ENCODE measurements at places on chromosomes 1 and 21. TPM values are rescaled to one million over a fixed set of nuclear protein-coding genes. Genes with fewer than 3 reads are reported as not detected.

DNA sequence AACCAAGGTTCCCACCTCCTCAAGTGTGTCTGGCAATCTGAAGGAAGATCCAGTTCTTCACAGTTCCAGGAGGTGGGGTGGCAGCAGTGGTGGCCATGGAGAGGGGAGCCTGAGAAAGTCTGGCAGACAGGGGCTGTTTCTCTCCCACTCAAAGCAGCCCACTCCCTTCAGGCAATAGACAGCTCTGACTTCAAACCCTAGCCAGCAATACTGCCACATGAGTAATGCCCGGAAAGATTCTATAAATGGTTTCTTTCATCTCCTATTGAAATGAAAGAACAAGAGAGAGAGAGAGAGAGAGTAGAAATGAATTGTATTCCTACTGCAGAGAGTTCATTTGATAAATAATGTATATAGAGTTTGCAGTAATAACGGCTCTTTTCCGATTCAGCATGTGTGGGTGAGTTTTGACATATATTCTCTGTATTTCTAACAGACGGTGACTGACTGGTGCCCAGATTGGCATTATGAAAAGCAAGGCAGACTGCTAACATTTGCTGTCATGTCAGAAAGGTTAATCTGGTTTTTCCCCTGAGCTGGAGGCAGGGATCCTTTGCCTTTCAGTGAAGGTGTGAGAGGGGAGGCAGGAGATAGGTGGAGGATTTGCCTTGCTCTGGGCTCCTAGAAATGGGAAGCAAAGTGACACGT is 267.1 kb upstream of the KIAA0040 start:
- no peak for DNase-seq

GRCh38 chr1:14403961-14404645 is 194.4 kb upstream of the KAZN start:
- no peak for DNase-seq

CEP170 gene
- 37.5 TPM for total RNA-seq

SOAT1 gene
- 39.9 TPM for total RNA-seq

PPM1J gene
- 11.8 TPM for total RNA-seq

DNA sequence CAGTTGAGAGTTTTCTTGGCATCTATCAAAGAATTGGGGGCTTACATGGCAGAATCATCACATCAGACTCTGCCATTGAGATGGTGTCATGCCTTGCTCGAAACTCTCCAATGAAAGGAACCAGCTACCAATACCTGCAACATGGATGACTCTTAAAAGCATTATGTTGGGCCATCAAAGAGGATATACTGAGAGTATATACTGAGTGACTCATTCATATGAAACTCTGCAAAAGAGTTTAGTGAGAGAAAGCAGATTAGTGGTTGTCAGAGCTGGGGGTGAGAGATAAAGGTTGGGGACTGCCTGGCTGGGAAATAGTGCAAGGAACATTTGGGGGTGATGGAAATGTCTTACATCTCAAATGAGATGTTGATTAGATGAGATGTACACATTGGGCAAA is 14.7 kb upstream of the HMGB4 start:
- DNase-seq: no peak
